Stimulated activated CD4-positive, alpha-beta T cell treated with anti-CD3 and anti-CD28 coated beads, Interleukin-1b, Interleukin-23, amount 100 ng/mL, for 1 hour (primary cell): ENCODE measurements at places on chromosomes 1 and 21.

DNA sequence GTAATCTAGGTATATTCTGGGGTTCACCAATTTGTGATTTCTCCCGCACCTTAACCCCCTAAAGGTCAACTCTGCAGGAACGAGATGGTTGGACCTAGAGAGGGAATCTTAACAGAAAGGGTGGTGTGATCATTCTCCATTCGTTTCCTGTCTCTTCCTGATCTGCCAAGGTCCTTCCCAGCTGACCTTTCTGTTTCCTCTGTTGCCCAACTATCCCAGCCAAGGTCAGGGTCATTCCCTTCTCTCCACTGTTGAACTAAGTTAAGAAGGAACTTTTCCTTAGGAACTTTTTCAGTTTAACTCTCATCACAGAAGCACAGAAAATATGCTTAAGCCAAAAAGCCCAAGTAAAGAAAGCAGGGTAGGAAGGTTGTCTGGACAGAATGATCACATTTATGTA, 49.3 kb downstream of the KAZN start:
- DNase-seq: no peak

DNA sequence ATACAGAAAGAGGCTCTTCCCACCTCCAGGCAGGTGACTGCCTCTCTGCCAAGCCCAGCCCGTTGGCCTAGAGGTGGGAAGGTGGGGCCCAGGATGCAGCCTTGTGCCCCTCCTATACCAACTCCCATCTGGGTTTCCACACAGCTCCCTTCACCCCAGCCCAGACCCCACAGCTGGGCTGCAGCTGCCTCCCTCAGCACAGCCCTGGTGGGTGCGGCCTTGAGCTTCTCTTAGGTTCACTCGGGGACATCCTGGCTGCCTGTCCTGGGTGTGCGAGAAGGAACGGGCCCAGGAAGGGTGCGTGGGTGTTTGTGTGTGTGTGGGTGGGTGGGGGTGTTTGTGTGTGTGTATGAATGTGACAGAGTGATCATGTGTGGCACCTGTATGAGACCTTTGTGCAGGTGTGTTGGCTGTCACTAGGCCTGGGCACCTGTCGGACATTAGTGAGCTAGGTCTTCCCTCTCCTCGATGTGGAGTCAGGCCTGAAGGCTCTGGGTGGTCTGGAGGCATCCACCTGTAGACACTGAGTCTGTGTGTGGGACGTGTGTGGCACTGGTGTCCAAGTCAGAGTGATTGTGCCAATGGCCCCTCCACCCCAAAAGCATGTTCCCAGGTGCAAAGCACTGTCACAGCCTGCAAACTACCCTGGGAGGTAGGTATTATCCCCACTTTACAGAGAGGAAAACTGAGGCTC, 30.7 kb downstream of the FOXO6 start:
- DNase-seq: no peak

DNA sequence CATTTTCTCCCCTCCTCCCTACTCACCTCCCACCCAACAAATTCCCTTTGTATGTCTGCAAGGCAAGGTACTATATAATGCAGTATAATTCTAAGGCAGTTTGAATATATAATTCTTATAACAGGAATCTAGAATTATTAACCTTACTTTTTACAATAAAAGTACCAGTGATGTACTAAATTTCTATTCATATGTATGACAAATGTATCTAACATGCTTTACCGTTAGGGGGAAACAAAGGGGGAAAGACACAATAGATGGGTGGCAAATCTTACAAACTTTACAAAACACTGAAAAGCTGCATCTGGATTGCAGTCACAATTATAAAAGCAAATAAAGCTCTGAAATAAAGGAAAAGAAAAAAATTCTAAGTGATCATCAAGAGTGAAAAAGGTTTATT, 2.3 kb downstream of the PIK3R3 start:
- no peak for DNase-seq

GRCh38 chr1:18069903-18070302, 37.7 kb upstream of the IGSF21 start:
- no peak for DNase-seq

- DNase-seq: no peak
These were observed 51.1 kb downstream of the LRRC38 start for GRCh38 chr1:13462682-13463081.

DNA sequence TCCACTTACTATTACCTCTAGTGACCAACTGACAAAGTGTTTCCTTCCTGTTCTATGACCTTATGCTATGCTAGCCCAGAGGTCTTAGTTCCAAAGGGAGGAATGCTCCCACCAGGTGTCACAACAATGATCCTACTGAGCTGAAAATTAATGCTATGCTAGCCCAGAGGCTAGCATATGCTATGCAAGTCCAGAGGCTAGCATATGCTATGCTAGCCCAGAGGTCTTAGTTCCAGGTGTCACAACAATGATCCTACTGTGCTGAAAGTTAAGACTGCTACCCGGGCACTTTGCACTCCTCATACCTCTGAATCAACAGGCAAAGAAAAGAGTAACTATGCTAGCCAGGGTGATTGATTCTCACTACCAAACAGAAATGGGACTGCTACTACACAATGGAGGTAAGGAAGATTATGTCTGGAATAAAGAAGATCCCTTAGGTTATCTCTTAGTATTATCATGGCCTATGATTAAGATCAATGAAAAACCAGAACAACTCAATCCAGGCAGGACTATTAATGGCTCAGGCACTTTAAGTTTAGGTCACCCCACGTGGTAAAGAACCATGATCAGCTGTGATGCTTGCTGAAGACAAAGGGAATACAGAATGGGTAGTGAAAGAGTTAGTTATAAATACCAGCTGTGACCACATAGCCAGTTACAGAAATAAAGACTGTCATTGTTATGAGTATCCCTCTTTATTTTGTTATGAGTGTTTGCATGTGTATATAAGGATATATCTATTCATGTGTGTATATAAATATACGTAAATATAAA, 114.1 kb downstream of the CSMD2 start:
- DNase-seq: no peak

GRCh38 chr1:232477728-232478127, 152.2 kb downstream of the SIPA1L2 start:
- no peak for DNase-seq
